ENCODE measurements at places on chromosomes 5 and 9.

GRCh38 chr5:109421956-109422355 is 12.2 kb upstream of the PJA2 start:
- DNase-seq = no peak

- no peak for DNase-seq
Measured at GRCh38 chr5:88045931-88046461, 222.6 kb downstream of the TMEM161B start.

DNA sequence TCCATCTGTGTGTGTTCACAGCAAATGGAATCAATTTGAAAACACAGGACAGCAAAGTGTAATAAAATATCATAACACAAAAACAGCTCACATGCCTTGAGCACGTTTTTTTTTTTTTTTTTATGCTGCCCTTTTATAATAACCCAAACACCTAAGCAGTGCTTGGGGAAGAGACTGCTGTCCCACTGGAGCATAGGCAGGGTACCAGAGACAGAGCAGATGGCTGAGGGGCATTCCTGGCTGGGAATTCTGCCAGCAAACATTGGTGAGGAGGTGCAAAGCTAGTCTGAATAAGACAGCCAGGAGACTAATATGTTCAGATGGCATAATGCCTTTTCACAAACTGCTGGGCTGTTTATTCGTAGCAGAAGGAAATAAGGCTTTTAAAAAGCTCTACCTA is 58.1 kb upstream of the SV2C start:
- DNase-seq = no peak

- DNase-seq = peak; percentile 14
Measured at GRCh38 chr5:92401492-92401891, 1018.4 kb upstream of the ARRDC3 start.

All from IMR-90 (cell line).